CD4-positive, CD25-positive, alpha-beta regulatory T cell (primary cell): ENCODE measurements at places on chromosomes 7 and 10.

DNA sequence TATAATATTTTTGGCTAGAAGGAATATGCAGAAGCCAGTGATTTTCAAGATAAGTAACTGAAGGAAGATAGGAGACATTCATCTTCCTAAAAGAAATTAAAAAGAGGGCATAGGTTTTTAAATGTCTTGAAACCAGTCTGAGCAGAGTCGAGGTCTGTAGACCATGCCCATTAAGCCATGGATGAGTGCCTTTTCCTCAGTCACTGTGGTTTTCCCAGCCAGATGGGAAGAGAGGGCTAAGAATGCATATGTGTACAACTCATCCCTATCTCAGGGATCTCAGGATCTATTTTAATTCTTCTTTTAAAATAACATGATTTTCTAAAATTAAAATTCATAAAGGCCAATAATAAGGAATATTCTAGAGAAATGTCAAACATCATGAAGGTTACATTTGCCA lies 112.8 kb downstream of the PPP1R3A start:
- no peak for DNase-seq

- DNase-seq = no peak
Observed at GRCh38 chr7:69827558-69827957, 229.3 kb downstream of the AUTS2 start.

GRCh38 chr7:117319181-117319580 lies 3.7 kb downstream of the WNT2 start:
- DNase-seq = no peak

- DNase-seq = no peak
Observed at GRCh38 chr7:6290319-6290741, 17.9 kb upstream of the CYTH3 start.

DNA sequence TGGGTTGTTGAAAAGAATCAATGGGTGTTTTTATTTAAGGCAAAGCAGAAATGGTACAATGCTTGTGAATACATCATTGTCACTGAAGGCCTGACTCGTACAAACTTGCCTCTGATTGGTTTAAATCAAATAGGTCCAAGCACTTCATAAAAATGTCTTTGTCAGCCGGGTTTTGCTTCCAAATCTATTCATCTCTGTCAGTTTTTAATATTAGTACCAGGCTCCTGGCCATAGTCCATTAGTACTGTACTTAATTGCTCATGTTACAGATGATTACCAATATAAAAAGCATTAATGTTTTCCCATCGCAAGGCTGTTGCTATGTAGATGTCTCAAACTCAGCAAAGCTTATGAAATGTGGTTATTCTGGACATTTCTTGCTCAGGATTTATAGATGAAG lies 171.9 kb downstream of the ARID5B start:
- DNase-seq = no peak

DNA sequence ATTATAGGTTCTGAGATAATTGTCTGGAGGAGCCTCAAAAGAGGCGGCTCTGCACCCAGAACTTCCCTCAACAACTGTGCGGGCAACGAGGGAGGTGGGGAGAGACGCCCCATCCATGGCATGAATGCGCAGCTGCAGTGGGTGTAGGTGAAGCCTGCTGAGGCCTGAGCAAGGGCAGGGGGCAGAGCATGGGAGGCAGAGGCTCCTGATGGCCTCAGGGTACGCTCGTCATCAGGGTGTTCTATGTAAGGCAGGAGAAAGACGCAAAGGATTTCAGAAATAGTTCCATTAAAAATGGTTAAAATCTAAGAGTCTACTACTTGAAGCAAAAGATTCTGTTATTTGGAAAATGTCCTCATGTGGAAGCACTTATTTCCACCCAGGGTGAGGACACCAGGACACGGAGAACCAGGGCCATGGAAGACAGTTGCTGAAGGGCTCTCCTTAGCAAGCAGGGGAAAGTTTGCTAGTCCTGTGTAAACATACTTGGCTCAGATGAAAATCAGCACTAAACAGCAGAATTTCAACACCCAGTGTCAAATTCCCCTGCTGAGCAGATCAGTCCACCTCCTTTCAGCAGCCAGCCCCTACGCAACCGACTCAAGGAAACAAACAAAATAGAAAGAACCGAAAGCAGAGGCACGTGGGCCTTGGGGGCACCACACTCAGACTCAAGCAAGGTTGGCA lies 18.9 kb downstream of the INSIG1 start:
- DNase-seq = no peak

GRCh38 chr10:31413325-31413724 lies 94.3 kb downstream of the ZEB1 start:
- DNase-seq = no peak

DNA sequence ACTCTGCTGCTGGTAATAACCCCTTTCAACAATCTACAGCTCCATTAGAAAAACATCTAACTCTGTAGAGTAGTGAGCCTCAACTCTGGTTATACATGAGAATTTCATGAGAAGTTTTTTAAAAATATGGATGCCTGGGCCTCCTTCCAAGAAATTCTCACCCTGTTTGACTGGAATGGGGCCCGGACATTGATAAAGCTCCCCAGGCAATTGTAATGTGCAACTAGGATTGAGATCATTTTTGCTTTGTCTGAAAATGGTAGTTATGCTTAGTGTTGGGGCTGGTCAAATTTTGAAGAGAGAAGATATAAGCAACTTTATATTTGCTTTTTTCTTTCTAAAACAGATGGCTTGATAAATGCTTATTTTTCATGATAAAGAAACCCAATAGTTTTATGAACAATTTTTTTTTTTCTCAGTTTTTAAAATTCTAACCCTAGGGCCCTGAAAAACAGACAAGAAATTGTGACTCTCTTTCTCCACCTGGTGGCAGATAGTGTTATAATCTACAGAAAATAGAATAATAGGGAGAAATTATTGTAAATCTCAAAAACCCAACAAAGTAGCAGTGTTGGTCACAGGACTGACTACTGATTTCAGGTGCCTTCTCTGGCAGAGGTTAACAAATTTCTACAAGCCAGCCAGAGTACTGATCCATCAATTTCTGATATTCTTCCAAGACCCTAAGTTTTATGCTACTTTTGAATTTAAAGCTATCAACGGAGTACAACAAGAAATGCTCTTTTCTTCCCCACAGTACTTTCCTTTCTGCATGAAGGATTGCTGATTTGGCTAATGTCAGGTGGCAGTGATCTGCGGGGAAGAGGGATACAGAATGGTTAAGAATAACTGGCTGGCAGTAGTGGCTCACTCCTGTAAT lies 174.8 kb downstream of the DKK1 start:
- no peak for DNase-seq

GRCh38 chr10:44745920-44746319 lies 165.2 kb upstream of the TMEM72 start:
- no peak for DNase-seq

DNA sequence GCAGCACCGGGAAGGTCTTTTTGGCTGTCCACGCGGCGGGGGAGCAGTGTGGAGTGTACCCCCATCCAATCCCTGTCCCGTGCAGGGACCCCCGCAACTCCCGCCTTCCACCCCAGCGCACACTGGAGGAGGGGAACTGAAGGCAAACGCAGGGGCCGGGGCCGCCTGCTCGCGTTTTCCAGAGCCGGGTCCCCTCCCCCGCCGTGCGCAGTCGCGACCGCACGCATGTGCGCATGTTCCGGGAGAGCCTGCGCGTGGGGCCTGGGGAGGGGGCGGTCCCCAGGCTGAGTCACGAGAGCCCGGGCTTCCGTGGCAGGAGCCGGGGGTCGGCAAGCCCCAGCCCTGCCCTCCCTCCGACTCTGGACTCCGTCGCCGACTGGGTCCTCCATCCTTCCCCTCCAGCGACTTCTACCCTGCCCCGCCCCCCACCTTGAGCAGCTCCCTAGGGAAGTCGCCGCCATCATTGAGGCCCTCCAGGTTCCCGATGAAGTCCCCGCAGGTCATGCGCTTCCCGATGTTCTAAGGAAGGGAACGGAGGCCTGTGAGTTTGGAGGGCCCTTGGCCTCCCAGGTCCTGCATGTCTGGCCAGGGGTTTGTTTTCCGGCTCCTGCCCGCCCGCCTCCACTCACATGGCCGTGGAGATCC lies 8.0 kb downstream of the PSD start:
- DNase-seq = no peak

- no peak for DNase-seq
Observed at GRCh38 chr7:132239422-132239994, 336.8 kb downstream of the PLXNA4 start.

DNA sequence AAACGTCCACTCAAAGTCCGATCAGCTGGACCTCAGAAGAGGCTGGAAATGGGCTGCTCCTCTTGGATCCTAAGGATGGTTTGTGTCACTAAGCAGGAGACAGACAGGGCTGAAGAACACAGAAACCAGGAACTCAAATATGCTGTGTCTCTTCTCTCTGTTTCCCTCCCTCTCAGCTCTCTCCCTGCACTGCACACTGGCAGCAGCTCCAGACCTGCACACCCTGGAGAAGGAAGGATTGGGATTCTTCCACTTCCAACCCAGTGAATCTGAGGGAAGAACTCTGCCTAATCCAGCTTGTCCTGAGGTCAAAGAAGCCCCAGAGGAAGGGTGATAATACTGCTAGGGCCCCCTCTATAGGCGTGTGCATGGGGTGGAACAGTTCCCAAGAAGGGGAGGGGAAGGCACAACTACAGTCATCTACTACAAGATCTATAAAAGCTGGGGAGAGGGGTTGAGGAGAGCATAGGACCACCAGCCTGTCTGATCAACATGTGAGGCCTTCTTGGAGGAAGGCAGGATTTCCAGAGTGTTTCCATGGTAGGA lies 22.7 kb upstream of the ZCCHC24 start:
- DNase-seq = no peak

- DNase-seq = no peak
Observed at GRCh38 chr10:79417731-79418130, 27.7 kb downstream of the ZCCHC24 start.

DNA sequence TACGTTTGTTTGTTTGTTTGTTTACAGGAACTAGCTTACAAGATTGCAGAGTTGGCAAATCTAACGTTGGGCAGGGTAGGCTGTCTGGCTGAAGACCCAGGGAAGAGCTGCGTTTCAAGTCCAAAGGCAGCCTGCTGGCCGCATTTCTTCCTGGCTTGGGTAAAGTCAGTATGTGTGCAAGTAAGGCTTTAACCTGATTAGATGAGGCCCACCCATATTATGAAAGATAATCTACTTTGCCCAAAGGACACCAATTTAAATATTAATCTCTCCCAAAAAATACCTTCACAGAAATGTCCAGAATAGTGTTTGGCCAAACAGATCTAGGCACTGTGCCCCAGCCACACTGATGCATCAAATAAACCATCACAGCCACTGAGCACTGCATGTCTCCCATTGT lies 228.9 kb upstream of the HABP2 start:
- DNase-seq = no peak

DNA sequence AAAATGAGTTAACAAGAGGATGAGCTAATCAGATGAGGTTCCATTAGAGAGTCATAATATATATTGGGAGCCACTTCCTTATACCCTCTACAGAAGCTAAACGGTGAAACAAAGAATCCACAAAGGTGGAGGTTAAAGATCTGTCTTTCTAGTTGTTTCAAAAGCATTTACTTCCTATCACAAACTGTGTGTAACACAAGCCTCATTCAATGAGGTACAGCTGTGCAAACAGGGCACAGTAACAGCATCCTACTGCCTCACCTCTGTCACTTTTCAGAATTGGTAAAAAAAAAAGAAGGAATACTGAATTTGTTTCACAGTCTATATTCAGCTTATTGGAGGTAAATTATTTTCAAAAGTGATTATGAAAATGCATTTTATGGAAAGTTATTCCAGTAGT lies 128.7 kb downstream of the AGMO start:
- DNase-seq = no peak

DNA sequence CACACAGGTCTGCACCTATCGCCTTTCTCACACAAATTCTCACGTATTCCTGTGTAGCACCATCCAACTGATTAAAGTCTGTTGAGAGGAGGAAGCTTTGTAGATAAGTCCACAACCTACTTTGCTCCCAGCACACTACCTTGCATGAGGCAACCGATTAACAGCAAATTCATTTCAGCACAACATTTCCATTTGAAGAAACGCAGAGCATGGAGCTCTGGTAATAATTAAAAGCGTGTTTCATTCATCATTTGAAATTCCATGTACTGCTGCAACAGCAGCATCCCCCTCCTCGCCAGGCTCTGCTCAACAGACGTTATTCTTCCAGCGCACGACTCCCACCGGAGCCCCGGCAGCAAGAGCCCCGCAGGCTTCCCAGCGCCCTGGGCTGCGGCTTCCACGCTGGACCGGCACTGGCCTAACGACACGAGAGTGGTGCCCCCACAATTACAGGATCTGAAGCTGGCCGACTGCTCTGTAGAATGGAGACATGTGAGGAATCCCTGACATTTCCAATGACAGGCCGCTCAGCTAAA lies 118.8 kb downstream of the DIP2C start:
- no peak for DNase-seq

- no peak for DNase-seq
Observed at GRCh38 chr10:44300666-44301649, 83.9 kb downstream of the CXCL12 start.

GRCh38 chr10:24685958-24686540 lies 37.6 kb downstream of the ARHGAP21 start:
- DNase-seq = no peak

GRCh38 chr7:68334216-68334615 lies 1264.1 kb upstream of the AUTS2 start:
- no peak for DNase-seq

- no peak for DNase-seq
Observed at GRCh38 chr7:140042386-140042670, 20.4 kb downstream of the PARP12 start.

GRCh38 chr10:34859170-34859569 lies 44.1 kb upstream of the PARD3 start:
- no peak for DNase-seq

DNA sequence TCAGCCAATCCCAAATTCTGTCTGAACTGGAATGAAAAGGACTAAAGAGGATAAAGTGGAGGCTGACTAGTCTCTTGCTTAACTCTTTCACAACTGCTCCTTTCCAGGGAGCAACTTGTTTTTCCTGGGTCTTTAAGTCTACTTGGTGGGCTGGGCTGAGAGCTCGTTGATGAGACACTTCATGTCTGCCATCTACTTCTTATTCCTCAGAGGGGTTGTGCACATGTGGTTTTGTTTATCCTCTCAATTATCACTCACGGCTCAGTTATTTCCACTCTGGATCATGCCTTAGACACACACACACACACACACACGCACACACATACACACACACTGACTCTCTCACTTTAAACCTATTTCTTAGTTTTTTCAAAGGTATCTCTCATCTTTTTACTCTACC lies 298.6 kb upstream of the MTPN start:
- no peak for DNase-seq
